Activated naive CD4-positive, alpha-beta T cell treated with Interleukin-2 at 50 U/mL for 16 hours (primary cell): ENCODE measurements at places on chromosomes 12 and 14.

DNA sequence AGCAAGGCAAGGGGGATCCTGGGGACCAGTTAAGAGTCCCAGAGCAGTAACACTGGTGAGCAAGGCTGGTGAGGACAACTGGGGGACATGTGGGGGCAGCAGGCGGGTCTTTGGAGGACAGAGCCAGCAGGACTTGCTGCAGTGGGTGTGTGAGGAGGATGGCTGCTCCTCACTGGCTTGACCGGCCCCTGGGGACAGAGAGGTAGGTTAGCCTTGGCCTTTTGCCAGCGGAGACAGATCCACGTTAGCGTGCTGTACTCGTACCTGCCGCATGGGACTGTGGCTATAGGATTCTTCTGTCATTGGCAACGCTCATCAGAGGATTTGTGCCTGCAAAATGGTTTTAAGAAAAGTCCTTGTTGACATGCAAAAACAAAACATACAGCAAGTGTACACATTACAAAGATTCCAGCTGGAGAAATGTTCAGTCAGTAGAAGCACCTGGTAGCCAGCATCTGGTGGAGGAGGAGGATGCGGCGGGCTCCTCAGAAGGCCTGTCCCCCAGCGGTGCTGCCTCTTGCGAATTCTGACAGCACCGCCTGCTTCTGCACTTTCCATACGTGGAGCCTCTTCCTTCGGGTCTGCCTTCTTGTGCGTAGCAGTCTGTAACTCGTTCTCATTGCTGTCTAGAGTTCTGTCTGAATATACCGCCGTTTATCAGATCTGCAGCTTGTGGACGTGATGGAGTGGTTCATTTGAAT lies 91.3 kb downstream of the EP400 start:
- no peak for DNase-seq

- DNase-seq, result no peak
Observed at GRCh38 chr12:39467432-39467870, 24.5 kb upstream of the KIF21A start.

DNA sequence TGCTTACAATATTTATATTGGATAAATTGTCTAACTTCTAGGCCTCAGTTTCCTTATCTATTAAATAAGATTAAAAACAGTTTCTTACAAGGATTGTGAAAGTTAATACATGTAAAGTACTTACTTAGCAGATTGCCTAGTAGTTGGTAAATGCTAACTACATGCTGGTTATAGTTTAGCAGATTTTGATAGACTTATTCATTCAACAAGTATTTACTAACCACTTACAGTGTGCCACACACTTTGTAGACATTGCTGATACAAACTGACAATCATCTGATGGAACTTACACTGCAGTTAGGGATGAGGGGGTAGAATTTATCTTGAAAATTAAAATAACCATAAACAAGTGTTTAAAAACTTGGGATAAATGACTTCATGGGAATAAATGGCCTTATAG lies 50.4 kb downstream of the ARID2 start:
- DNase-seq, result no peak

GRCh38 chr14:62001963-62002362 lies 239.7 kb downstream of the SNAPC1 start:
- no peak for DNase-seq

DNA sequence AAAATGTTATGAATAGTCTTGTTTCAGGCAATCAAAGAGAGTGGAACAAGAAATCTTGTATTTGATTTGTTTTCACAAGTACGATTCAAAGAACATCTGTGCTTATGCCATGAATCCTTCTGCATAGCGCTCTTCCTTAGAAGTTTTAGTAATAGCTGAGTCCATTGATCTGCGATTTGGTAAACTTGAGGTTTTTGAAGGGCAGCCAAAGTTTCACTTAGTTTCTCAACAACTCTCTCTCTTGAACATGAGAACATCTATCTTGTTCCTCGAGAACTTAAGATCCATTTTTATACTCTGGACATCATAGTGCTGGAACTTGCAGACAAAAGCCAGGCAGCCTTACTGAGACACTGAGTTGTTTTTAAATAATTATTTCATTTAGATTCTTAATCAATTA lies 96.2 kb upstream of the USP15 start:
- DNase-seq, result no peak

DNA sequence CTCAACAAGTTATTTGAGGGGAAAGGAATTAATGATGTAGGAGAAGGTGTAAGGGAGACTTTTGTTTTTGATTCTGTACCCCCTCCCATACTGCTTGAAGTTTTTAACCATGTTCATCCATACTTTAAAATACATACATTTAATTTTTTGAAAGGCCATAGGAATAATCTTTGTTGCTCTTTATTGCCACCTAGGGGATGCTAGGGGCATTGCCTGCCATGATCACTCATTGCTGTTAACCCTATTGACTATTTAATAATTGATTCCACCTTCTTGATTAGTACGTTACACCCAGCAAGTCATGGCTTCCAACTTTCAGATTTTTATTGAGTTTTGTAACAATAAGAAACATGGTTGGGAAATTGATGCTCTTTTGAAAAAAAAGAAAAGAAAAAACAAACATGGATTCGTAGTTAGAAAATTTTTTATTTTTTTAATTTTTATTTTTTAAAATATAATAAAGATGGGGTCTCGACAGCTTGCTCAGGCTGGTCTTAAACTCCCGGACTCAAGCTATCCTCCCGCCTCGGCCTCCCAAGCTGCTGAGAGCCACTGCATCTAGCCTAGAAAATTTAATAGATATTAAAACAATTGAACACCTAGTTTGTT lies 8.5 kb upstream of the PRKAB1 start:
- DNase-seq, result peak; percentile 55

GRCh38 chr12:19792028-19792427 lies 352.7 kb downstream of the AEBP2 start:
- DNase-seq, result no peak

GRCh38 chr12:69916544-69917235 lies 91.7 kb downstream of the MYRFL start:
- no peak for DNase-seq

DNA sequence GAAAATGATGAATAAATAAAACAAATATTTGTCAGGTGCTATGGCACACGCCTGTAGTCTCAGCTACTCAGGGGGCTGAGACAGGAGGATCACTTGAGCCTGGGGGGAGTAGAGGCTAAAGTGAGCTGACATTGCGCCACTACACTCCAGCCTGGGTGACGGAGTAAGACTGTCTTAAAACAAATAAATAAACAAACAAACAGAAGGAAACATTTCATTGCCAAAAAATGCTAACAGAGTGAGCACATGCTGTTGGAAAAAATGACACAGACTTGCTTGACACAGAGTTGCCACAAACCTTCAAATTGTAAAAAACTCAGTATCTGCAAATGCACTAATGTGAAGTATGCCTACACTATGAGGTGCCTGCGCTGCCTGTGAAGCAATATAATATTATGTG lies 50.8 kb upstream of the AP4S1 start:
- DNase-seq, result no peak

DNA sequence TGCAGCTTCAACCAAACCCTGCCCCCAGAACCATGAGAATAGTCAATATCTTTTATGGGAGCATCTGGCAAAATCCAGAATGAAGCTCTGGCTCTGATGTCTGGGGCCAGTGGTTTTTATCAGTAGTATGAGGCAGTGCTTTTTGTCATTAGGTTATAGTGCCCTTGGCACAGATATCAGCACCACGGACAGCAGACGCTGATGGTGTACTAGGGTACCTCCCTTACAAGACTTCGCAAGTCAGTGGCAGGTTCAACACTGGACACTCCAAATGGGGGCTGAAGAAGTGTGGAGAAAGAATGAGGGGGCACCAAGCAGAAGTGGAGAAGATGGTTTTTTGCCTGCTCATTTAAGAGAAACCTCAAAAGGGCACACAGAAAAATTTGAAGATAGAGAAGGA lies 68.2 kb upstream of the E2F7 start:
- DNase-seq, result no peak

- no peak for DNase-seq
Observed at GRCh38 chr14:100212476-100213333, 26.2 kb upstream of the YY1 start.

GRCh38 chr12:71636704-71637115 lies 26.9 kb downstream of the ZFC3H1 start:
- no peak for DNase-seq

DNA sequence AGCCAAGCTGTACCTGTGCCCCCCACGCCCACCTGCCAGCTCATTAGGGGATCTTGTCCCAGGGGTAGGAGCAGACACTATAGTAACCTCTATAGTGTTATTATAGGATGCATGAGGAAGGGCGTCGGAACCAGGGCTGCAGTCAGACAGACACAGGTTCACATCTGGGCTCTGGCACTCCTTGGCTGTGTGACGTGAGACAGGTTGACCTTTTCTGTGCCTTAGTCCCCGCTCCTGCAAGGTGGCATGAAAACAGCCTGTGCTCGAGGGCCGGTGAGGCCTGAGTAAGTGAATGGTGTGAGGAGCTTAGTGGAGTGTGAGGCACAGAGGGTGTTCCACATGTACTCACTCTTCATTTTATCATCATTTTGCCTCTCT lies 19.0 kb downstream of the ASB2 start:
- no peak for DNase-seq

DNA sequence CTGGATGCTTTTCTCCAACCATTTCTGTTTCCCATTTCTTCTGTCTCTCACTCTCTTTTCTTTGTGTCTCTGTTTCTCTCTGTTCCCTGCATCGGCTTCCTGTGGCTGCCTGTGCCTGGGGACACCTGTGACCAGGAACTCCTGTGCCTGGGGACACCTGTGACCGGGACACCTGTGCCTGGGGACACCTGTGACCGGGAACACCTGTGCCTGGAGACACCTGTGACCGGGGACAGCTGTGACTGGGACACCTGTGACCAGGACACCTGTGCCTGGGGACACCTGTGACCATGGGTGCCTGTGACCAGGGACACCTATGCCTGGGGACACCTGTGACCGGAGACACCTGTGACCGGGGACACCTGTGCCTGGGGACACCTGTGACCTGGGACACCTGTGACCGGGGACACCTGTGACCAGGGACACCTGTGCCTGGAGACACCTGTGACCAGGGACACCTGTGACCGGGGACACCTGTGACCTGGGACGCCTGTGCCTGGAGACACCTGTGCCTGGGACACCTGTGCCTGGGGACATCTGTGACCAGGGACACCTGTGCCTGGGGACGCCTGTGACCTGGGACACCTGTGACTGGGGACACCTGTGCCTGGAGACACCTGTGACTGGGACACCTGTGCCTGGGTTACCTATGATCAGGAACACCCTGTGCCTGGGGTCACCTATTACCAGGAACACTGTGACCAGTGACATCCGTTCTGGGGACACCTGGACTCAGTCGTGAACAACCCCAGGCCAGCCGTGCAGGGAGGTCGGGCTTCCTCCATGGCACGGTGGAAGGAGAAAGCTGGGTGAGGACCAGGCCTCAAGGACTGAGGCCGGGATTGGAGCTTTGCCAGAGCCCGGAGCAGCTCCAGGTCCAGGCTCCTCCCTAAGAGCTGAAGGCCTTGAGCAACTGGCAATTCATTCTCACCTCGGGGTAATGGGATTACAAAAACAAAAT lies 23.4 kb upstream of the FBRSL1 start:
- DNase-seq, result no peak

DNA sequence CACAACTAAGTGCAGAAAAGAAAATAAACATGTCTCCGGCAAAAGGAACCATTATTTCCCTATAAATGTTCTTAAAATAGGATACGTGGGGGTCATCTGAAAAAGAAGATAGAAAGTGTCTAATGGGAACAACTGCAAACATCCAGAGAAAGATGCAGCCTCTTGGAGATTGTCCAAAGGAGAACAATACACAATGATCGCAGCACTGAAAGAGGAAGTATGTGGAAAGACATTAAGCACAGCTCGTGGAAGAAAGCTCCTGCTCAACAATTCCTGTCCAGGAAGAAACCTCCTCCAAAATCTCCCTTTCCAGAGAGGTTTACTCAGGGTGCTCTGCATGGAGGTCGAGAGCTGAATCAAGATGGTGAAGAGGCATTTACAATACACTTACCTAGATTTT lies 2.5 kb upstream of the LALBA start:
- DNase-seq, result no peak

DNA sequence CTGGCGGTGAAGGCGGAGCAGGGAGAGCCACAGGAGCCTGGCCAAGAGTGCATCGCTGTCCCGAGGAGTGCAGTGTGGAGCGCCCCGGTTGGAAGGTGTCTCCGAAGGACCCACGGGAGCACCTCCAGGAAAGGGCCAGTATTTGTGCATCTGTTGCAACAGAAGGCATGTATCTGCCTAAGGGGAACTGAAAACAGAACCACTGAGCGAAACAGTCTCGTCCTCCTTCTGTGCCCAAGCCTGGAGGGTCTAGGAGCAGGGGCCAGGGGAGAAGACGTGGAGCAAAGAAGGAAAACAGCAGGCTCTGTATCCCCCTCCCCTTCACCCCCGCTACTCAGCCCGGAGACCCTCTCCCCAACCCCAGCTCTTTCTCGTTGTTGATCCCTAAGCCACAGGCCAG lies 5.3 kb upstream of the LRRC10 start:
- no peak for DNase-seq

GRCh38 chr12:6458281-6459003 lies 6.6 kb downstream of the TAPBPL start:
- DNase-seq, result no peak

GRCh38 chr12:104643819-104644669 lies 187.3 kb downstream of the CHST11 start:
- no peak for DNase-seq

DNA sequence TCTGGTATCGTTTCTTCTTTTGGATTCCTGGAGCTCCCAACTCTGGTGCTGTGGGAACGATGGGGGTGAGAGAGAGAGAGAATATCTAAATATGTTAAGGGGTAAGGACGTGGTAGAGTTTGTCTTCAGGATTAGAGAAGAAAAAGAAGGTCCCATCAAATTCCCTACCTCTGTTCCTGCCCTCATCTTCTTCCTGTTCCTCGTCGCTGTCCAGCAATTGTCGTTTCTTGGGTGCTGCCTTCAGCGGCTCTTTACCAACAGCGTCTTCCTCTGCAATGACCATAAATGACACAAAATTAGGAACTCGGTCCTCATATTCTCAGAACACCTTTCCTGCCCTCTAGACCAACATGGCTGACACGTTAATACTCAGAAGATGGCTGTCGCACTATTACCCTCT lies 31.5 kb downstream of the TIMELESS start:
- DNase-seq, result no peak

- DNase-seq, result no peak
Observed at GRCh38 chr12:4346931-4347330, 25.9 kb downstream of the TIGAR start.

- DNase-seq, result no peak
Observed at GRCh38 chr12:50016501-50017475, 8.5 kb downstream of the RACGAP1 start.
